ENCODE measurements at places on chromosomes 3 and 15. TPM values are rescaled to one million over a fixed set of nuclear protein-coding genes. Genes with fewer than 3 reads are reported as not detected.

The CDC25A gene
- 0.95 TPM for polyA plus RNA-seq

The DUOXA2 gene
- polyA plus RNA-seq = 0.07 TPM

The CISH gene
- 17.9 TPM for polyA plus RNA-seq

The RTP4 gene
- polyA plus RNA-seq = 3.4 TPM

The RLBP1 gene
- not detected for polyA plus RNA-seq

DNA sequence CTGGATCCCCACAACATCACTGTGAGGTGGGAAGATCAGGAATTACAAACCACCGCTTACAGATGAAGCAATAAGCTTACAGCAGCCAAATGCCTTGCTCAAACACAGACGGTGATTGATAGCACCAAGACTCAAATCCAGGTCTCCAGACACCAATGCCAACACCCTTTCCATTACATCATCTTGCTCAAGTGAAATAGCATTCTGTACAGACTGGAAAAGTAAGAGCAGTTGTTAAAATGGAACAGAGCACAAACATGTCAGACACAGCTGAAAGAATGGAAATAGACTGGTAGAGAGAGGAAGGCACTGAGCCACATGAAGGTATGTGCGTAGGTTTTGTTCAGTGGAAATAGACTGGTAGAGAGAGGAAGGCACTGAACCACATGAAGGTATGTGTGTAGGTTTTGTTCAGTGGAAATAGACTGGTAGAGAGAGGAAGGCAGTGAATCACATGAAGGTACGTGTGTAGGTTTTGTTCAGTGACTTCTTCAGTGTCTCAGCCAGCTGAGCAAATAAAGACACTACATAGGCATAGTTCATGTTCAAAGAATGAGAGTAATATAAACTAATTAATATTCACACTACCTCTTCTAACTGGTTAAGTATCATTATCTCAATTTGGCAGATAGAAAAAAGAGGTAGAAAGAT lies 15.6 kb downstream of the CLDN1 start:
- DNase-seq = no peak

- DNase-seq = no peak
Observed at GRCh38 chr3:12541625-12542024, 3.7 kb downstream of the MKRN2OS start.

DNA sequence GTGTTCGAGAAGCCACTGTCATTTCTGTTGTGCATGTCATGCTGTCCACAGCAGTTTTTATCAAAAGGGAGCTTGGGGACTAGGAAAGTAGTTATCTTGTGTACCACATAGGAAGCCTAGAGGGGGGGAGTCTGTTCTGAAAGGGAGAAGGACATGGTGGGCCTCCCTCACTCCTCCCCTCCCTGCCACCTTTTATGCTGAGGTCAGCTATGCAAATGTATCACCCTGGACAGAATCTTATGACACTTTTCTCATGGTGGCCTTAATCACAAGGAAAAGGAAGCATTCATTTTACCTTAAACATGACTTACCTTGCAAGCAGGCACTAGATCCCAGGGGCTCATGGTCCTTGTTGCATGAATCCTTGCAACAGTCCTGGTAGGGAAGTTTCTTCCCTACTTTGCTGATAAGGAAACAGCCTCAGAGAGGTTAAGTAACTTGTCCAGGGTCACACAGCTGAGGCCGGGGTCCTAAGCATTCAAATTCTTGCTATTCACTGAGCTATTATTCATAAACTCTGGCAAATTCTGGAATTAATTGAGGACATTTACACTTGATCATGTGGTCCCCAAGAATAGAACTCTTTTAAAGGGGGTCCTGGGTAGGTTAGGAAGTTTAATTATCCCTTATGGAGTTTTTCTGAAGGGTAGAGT lies 81.1 kb upstream of the SLC6A1 start:
- no peak for DNase-seq

DNA sequence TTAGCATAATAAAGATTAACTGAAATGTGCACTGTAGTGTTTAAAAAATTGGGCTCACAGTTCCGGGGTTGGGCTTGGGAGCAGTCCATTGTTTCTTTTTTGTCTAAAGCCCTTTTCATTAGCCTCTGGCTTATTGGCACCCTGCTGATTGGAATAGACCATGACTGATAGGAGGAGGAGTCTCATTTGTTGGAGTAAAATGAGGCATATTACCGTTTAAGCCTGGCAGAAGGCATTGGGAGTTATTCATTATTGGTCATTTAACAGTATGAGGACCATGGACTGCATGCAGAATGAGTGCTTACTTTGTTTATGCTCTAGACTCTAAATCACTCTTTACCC lies 139.0 kb upstream of the CGNL1 start:
- no peak for DNase-seq

DNA sequence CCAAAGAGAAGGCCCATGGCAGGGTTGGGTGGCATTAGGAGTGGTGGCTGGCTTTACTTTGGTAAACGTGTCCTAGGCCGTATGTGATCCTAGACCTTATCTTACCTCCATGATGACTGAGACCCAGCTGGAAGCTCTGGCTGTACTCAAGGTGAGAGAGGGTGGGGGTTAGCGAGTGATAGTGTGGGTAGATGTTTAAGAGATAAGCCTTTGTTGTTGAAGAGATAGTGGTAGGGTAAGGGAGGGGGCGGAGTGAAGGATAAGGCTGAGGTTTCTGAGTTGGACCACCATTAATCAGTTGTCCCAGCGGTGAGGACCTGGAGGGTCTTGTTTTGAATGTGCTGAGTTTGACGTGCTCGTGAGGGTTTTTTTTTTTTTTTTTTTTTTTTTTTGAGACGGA lies 61.5 kb upstream of the ULK4 start:
- DNase-seq = no peak

- DNase-seq = no peak
Observed at GRCh38 chr3:66577426-66578203, 76.8 kb upstream of the LRIG1 start.

DNA sequence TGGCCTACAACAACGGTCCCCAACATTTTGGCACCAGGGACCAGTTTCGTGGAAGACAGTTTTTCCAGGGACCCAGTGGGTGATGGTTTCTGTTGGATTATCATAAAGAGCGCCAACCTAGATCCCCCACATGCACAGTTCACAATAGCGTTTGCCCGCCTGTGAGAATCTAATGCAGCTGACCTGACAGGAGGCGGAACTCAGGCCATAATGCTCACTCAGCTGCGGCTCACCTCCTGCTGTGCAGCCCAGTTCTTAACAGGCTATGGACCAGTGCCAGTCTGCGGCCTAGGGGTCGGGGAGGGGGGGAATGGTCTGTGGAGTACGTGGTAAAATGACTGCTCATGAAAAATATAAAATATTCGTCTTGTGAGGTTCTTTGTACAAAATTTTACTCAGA lies 518.5 kb upstream of the CADM2 start:
- no peak for DNase-seq
